ENCODE measurements at places on chromosomes 3 and 15.
A peak's percentile ranks its signal among the peaks of the same experiment; 100 is the strongest.

DNA sequence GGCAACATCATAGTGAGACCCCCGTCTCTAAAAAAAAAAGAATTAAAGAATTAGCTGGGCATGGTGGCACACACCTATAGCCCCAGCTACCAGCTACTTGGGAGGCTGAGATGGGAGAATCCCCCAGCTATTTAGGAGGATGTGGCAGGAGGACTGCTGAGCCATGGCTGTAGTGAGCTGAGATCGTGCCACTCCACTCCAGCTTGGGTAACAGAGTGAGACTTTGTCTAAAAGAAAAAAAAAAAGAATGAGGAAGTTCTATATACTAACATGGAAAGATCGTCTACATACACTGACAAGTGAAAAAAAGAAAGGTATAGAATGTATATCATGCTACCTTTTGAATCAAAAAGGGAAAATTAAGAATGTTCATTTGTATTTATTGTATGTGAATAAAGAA lies 83.9 kb upstream of the CDAN1 start:
- no peak for DNase-seq

GRCh38 chr3:127151992-127152650 lies 40.8 kb upstream of the PRR23E start:
- no peak for DNase-seq

DNA sequence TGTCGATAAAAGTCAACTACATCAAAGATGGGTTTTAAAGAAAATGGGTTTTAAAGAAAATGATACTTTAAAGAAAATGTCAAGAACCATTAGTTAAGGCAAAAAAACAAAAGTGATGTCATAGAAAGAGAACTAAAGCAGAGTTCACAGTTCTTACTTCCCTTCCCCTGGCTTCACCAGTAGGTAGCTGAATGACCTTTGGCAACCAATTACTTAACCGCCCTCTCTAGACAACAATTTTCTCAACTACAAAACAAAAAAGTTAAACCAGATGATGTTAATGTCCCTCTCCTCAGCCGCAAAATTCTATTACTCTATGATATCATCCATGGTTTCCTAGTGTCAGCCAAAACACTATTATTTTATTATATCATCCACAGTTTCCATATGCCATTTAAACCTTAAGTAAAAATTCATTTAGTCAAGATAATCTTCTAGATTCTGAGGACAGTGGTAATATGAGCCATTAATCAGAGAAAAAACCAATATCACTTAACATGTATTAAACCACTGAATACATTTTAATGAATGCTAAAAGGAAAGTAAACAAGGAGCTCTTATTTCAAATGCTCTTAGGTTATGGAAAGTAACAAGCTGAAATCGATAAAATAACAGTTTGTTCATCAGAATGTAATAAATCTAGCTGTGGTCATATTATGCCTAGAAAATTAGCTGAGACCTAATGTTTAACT lies 13.1 kb downstream of the RYK start:
- DNase-seq = no peak

- no peak for DNase-seq
These were observed 310.6 kb downstream of the PDCD6IP start for GRCh38 chr3:34109021-34109420.

- no peak for DNase-seq
These were observed 760.1 kb downstream of the ZNF385D start for GRCh38 chr3:20990896-20991295.

GRCh38 chr15:68843425-68844311 lies 23.0 kb upstream of the ANP32A start:
- peak; percentile 15 for DNase-seq

DNA sequence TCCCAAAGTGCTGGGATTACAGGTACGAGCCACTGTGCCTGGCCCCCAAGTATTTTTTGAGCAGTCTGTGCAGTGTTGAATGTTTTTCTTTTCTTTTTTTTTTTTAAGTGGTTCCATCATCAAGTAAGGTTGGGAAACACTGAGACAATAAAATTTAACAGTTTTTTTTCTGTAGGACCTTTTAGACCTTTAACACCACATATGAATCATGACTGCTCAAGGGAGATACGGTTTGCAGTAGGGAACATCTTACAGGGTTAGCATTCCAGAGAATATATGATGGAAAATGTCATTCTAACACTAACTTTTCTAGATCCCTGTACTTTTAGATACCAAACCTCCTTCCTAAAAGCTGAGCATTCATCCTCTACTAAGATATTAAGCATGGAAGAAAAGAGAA lies 41.7 kb downstream of the SNX4 start:
- no peak for DNase-seq

GRCh38 chr3:46811615-46812236 lies 51.5 kb downstream of the MYL3 start:
- DNase-seq = no peak

DNA sequence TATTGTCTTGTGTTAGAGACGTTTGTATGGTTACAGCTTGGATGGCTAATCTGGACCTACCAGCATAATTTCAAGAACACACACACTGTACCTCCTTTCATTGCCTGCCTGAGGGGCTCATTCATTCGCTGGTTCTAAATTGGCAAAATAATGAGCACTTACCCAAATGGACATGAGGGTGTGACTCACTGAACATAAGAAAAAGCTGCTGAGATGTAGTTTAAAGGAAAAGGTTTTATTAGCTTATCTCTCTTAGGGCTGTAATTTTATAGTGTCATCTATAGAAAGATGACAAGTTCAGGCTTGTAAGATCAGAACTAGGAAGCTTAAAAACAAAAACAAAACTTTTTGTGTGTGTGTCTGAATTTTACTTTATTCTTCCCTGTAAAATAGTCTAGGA lies 120.7 kb upstream of the WNT7A start:
- DNase-seq = no peak

DNA sequence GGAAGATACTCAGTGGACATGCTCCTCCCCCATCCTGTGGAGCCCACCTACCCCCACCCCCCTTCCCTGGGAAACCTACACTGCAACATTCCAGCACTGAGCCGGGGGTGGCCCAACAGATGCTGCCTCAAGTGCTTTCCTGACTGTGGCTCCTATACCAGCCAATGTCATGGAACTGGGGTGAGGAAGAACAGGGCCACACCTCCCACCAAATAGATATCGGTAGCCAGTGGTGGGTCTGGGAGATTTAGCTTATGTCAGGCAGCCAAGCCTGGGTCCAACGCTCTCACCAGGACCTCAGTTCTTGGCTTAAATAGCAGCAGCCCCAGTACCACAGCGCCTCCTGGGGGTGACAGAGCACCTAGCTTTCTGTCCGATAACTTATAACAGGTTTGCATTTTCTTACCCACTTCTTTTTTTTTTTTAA lies 30.3 kb downstream of the CDC25A start:
- DNase-seq = peak; percentile 47

- peak; percentile 52 for DNase-seq
These were observed 337.3 kb upstream of the CBLB start for GRCh38 chr3:106206146-106206545.

- DNase-seq = no peak
These were observed 225.8 kb upstream of the SLCO3A1 start for GRCh38 chr15:91627473-91628278.

GRCh38 chr15:50884540-50884939 lies 23.9 kb upstream of the AP4E1 start:
- no peak for DNase-seq

GRCh38 chr3:46713898-46714552 lies 3.6 kb downstream of the PRSS50 start:
- DNase-seq = no peak

GRCh38 chr15:101536166-101536874 lies 46.8 kb upstream of the PCSK6 start:
- no peak for DNase-seq

DNA sequence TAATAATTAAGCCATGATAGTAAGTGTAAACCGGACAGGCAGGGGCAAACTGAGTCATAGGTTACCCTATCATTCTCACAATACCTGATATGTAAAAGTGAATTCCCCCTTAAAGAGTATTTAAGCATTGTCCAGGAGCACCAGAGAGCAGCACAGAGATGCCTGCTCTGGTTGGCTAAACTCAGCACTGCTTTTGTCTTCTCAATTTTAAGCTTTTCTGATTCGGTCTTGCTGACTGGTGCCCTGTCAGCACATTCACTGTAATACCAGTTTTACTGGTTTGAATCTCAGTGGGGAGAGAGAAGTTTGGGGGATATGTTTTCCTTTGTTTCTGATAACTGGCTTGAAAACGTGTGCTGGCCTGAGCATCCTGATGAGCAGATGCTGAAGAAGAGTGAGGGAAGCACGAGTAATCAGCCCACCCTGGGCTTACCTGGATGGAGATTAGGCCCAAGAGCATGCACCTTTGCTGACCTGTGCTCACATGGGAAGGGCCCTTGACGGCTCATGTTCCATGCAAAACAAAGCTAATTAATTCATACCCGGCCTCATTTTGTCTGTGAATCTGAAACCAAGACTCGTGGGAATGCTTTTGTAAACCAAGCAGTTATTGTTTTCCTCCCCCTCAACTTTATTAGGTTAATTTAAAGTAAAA lies 208.5 kb upstream of the MRPL3 start:
- no peak for DNase-seq

DNA sequence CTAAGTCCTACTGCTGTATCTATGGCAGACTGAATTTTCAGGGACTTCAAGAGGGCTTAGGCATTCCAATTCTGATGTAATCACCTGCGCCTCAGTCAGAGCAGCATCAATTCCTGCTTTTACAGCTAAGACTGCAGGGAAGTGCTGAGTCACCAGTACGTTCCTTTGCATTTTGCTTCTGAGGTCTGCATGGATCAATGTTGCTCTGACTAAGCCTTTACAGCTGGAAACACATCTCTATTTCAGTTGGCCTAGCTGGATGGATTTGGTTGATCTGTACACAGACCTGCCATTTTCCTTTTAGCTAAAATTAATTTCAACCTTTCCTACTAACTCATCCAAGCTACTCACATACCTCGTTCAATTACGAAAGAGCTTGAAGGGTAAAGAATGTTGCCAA lies 51.3 kb downstream of the ETV5 start:
- no peak for DNase-seq
